Stimulated activated CD8-positive, alpha-beta memory T cell treated with anti-CD3 and anti-CD28 coated beads, Interleukin-2, amount 100 ng/mL, for 1 hour (primary cell): ENCODE measurements at places on chromosomes 5 and 9.

DNA sequence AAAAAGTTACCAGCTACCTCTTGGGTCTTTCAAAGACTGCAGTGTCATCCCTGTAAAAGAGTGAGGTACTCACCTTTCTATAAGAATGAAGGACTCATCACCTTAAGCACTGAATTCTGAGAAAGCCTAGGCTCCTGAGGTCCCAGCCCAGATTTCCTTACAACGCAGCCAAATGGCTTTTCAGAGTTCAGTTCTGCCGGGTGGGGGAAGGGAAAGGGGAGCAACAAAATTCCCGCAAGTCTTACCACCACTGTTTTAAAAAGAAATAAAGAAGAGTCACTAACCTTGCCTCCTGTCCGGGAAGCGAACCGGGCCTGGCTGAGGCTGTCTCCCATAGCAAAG lies 373 bp downstream of the ADAMTS12 start:
- no peak for DNase-seq

DNA sequence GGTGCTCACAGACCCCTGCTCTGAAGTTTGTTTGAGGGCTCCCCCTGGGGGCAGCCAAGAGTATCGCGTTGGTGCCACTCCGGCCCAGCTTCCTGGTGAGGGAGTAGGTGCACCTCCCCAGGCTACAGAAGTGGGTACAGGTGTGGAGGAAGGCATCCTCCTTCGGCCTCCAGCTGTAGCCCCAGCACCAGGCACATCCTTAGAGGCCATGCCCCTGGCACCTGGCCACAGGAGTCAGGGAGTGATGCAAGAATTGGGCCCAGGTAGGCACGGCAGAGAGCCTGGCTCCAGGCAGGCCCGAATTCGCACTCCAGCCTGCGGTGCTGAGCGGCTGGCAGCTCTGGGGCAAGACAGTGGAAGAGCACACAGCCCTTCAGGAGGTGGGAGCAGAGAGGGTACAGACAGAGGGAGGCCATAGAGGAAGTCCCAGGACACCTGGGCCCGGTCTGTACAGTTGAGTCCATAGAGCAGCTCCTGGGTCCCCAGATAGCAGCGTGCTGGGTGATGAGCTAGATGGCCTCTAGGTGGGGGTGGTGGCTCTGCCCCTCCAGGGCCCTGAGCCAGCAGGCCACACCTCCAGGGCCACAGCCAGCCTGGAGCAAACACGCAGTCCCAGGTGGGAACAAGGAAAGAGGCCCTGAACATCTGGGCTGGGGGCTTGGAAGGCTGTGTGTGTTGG lies 2.4 kb downstream of the SAPCD2 start:
- DNase-seq = peak; percentile 71

DNA sequence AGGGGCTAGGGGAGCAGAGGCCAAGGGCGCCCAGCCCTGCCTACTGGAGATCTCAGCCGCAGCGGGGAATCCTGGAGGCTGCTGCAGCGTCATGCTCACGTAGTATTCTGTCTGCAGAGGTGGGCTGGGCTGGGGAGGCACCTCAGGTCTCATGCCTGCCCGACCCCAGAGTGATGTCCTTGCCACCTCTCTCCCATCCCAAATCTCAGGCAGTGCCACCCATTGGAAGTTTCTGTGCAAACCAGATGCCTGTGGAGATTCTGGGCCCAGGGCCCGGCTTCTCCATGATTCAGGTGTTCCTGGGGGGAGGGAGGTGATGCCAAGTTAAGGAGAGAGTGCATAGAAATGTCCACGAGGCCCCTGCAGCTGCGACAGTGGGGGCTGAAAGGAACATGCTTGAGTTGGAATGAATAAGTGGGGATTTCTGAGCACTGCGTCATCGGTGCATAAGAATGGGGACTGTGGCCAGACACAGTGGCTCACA lies 72.0 kb downstream of the ANKRD33B start:
- no peak for DNase-seq

DNA sequence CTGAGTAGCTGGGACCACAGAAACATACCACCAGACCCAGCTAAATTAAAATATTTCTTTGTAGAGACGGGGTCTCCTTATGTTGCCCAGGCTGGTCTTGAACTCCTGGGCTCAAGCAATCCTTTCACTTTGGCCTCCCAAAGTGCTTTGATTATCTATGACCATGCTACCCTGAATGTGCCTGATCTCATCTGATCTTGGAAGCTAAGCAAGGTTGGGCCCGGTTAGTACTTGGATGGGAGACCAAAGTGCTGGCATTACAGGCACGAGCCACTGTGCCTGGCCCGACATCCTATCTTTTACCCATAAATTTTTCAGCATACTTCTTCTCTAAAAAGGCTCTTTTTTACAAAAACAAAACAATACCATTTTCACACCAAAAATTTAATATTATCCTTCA lies 137.0 kb upstream of the LRRTM2 start:
- no peak for DNase-seq

DNA sequence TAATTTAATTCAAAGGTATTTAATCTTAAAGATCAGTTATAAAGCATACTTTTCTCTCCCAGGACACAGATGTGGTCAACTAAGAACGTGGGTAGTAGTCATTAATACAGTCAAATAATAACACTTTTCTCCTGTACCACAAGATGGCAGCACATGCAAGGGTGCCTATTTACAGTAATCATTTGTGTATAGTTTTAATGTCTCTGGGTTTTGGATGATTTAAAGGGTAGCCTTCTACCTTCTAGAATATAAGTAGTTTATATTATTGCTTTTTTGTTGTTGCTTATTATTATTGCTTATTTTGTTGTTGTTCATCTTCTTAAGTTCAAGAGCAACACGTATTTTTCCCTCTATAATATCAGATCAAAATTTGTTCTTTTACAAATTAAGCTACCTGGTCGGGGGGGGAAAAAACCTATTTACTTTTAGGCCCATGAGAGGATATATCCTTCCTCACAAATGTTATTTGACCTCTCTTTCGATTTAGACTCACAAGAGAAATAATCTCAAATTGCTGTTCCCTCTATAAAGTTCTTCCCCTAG lies 59.6 kb upstream of the SLC27A6 start:
- DNase-seq = no peak

- DNase-seq = no peak
Measured at GRCh38 chr5:4042311-4042710, 446.7 kb downstream of the IRX1 start.

DNA sequence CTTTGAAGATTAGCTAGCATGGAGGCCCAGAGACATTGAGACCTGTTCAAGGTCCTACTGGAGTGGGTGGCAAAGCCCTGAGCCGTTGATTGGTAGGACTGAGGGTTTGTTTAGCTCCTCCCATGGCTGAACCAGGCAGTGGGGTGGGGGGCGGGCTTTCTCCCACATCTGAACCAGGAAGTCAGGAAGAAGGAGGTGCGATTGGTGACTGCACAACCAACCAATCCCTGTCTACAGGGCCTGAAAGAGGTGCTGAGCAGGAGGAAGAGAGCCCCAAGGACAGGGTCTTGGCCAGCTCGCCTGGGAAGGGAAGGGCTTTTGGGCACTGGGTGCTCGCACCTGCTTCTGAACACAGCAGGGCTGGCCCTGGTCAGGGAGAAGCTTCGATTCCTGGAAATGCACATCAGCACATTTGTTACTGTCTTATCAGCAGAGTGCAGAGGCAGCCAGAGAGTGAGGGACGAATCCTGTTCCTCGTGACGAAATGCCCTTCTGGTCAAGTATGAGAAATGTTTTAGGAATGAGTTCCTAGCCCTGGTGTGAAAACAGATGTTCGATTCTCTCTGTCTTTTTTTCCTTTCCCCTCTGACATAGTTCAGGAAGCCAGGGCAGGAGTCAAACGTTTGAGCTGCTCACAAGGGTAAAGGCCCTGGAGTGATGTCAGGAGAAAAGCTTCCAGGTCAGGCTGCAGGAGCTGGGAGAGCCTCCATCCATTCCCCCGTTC lies 294.8 kb upstream of the KLF4 start:
- no peak for DNase-seq
